ENCODE measurements at places on chromosomes 4 and X.

DNA sequence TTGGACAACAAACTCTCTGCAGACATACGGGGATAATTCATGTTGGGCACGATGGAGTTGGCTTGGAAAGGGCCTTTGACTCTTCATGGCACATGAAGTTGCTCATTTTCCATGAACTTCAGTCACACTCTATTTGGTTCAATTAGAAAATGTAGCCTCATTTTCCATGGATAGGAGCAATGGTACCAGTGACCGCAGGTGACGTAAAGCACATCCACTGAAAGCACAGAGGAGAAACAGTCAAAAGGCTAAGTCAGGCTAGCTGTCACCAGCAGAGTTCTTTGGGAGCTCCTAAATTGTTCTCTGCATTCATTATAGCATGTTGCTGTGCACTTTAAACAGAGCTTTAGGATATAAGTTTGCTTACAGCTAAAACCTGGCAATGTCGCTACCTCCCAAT is 39.9 kb upstream of the MAP3K15 start:
- no peak for DNase-seq

- peak; percentile 75 for DNase-seq
Measured at GRCh38 chr4:48698029-48698971, 81.8 kb downstream of the FRYL start.

DNA sequence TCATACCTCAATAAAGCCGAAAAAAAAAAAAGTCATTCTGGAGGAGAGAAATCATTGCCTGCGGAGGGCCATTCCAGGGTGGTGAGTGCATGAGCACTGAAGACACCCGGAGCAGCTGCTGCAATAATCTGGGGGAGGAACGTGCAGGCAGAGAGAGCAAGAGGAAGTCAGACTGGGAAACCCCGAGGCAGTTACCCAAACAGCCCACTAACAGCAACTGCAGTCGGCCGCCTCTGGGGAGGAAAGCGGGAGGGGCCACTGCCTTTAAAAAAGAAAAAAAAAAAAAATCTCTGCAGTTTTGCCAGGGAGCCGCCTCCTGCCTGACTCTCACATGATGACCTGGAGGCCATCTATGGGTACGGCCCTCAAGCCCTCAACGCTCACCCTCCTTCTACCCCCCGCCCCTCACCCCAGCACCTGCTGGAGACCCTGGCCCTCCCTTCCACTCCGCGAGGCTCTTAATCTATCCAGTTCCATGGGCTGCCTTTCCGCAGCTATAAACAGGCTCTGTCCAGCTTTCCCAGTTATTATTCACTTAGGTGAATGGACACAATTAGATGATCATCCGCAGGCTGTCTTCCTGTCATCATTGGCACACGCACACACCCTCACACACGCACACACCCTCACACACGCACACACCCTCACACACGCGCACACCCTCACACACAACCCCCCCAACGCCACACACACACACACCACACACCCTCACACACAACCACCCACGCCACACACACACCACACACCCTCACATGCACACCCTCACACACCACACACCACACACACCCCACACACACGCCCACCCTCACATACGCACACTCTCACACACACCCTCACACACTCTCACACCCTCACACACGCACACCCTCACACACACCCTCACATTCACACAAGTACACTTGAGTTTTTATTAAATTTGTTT is 3.4 kb upstream of the AVPR2 start:
- peak; percentile 53 for DNase-seq

DNA sequence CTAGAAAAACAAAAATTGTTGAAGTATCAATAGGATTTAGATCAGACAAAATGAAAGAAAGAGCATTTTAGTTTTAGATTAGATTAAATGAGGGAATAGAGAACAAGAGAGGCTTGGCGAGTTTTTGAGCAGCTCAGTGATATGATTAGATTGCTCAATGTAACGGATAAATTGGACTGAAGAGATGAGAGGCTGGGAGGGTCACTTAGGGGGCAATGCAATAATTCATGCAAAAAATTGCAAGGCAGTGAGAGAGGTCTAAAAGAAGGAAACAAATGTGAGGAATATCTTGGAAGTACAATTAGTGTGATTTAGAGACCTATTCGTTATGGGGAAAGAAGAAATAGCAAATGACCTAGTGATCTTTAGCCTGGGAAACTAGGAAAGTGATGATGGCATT is 50.3 kb upstream of the BMP3 start:
- DNase-seq = no peak

DNA sequence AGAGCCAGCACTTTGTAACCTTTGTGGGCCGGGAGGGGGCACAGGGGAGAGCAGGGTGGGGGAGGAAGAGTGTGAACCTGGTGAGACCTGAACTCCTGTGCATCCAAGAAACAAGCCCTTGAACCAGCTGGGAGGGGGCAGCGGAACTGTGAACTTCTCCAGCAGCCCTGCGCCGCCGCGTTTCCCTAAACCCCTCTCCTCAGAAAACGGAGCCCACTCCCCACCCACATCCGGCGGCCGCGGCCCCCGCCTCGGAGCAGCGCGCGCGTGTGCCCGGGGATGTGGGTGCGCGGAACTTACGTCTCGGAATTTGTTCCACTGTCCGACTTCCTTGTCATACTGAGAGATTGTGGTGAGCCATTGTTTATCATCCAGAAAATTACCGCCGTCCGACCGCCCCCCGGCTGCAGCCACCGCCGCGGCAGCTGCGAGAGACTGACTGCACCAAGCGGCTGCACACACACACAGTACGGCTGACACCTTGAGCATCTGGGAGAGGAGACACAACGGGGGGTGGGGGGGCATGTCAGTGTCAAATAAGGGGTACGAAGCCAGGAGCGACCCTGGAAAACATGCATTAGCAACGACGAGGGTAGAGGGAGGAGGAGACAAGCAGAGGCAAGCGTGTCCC is 494 bp downstream of the SPOCK3 start:
- DNase-seq = peak; percentile 16

- DNase-seq = no peak
Measured at GRCh38 chrX:136674270-136674985, 26.5 kb downstream of the CD40LG start.

DNA sequence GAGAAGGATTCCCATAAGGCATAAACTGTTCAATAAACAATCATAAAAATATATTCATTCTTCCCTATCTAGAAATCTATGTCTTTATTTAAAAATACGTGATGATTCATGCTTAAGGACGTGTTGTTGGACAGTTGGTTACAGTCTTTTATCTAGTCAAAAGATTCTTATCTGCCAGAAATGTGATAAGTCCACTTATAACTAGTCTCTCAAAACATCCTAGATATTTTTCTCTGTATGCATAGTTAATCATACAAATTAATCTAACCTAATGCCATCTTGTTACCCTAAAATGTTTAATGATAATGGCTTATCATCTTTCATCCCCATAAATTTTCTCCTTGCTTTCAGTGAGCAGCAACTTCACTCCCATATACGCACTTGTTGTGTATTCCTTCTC is 89.0 kb downstream of the SLC39A8 start:
- no peak for DNase-seq

DNA sequence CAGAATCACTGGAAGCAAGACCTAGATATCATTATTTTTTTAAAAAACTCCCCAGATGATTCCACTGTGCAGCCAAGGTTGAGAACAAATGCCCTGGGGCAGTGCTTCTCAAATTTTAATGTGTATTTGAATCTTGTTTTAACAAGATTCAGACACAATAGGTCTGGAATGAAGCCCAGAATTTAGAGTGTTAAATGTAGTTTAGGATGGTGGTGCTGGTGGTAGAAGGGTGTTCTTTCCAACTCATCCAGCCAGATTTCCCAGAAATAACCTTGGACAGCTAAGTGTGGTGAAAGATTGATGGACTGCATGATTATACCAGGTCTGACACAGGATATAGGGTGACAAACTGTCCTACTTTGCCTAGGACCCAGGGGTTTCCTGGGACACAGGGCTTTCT is 120.1 kb upstream of the MED14 start:
- DNase-seq = no peak

DNA sequence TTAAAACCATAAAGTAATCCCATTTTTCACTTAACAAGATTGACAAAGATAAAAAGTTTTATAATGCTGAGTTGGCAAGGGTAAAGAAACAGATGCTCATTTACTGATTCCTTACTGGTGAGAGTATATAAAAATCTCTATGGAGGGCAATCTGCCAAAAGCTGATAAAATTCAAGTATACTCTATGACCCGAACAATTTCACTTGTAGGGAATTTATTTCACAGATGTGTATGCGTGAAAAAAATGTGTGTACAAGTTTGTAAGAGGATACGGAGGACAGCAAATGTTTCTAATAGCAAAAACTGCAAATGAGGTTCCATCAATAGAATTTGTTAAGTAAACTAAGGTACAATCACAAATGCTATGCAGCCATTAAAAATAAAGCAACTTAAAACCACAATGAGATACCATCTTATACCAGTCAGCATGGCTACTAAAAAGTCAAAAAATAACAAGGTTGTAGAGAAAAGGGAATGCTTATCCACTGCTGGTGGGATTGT is 23.4 kb downstream of the DHX15 start:
- no peak for DNase-seq

DNA sequence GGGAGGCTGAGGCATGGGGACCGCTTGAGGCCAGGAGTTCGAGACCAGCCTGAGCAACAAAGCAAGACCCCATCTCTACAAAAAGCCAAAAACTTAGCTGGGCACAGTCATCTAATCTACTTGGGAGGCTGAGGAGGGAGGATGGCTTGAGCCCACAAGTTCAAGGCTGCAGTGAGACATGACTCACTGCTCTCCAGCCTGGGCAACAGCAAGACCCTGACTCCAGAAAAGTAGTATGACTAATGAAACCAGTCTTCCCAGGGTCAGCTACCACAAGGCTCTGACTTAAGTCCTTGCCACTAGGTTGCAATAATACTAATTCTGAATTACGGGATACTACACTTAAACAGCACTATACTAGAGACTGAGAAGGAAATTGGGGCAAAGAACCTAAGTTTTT is 33.1 kb downstream of the ERVMER34-1 start:
- no peak for DNase-seq

DNA sequence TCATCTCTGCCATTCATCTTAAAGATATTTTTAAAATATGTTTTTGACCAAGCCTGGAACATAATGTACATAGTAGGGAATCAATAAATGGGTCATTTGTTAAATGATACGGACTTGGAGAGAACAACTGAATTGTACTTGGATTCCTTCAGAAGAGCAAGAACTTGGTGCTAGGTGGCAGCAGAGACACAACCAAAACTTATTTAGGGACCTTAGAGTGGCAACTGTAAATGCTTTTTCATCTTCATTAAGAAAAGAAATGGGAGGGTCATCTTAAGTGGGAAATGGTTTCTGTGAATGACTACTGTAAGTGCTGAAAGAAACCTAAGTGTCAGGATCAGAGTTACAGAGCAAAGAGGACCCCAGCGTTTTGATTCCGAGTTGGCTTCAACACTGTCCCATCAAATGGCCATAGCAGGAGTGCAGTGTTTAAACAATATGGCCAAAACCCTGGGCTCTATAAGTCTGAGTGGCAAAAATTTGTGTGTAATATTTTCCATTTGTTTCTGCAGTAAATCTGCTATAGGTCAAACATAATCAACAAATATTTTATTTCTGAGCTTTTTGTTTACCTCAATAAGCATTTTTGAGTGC is 213.6 kb downstream of the PALLD start:
- peak; percentile 17 for DNase-seq

- no peak for DNase-seq
Measured at GRCh38 chr4:147550626-147551246, 66.5 kb upstream of the TMEM184C start.

DNA sequence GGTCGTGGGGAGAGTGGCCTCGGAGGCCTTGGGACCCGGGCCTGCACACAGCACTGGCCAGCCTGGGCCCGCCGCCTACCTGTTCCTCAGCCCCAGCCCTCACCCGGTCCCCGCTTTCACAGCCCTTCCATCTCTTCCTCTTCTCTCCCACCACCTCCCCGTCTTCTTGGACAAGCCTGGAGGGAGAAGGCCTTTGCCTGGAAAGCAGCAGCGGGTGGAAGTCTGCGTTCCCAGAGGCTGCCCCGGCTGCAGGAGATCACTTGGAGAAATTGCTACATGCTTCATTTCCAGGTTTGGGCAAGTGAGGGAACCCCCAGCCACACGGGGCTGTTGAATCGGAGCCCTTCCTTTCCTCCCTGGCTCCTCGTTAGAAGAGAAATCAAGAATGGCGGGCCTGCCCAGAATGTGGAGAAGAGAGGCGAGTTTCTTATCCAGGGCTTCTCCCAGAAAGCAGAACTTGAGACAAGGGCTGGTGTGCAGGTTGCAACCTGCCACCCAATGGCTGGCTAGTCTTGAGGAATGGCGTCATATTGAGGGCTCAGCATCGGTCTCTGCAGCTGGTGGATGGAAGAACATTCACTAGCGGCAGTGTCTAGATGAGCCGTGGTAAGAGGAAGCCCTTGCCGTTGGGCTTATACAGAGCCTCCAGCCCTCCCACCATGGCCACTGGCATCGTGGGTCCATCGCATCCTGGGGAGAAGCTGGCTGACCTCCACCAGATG is 1.2 kb upstream of the PDZD4 start:
- DNase-seq = no peak

GRCh38 chrX:45664727-45665290 is 464.1 kb upstream of the DIPK2B start:
- no peak for DNase-seq

GRCh38 chr4:970046-970745 is 3.2 kb downstream of the DGKQ start:
- DNase-seq = no peak

- DNase-seq = no peak
Measured at GRCh38 chr4:4791299-4792111, 68.0 kb upstream of the MSX1 start.

DNA sequence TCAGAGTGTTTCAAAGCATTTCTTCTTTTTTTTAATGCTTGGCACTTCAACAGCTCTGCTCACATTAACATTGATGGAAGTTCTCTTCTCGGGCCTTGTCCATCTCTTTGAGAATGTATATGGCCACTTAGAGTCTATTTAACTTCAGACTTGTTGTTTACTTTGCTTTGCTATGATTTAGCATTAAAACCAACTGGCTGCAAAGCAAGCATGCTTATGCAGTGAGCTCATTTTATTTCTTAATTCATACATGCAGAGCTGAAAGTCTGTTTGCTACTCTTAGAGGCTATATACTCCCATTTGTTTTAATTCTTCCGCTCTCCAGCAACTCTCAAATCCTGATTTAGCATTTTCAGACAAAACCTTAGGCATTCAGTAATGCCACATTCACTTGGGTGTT is 107.6 kb upstream of the PACRGL start:
- DNase-seq = no peak

DNA sequence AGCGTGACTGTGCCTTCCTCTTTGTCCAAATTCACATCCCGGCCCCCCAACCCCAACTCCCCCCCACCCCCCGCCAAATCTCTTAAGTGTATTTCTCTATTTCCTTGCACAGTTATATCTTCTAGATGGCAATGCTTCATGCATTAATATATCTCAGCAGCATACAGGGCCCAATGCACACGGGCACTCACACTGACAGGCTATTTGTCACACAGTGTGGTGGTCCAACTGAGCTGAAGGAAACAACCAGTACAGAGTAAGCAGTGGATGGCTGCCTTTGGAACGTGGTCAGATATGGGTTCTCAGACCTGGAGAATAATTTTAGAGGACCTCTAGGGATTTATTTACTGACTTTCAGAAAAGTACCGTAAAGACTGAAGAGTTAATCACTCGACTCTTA is 681 bp downstream of the EXOC1 start:
- DNase-seq = no peak

- no peak for DNase-seq
Measured at GRCh38 chrX:45716750-45717149, 516.1 kb upstream of the DIPK2B start.

GRCh38 chrX:2498781-2499302 is 1.9 kb downstream of the DHRSX start:
- no peak for DNase-seq

- no peak for DNase-seq
Measured at GRCh38 chrX:22126327-22126726, 94.2 kb downstream of the PHEX start.

GRCh38 chr4:179110356-179110755 is 1668.1 kb upstream of the AGA start:
- DNase-seq = peak; percentile 9
